H1 (cell line): ENCODE measurements at places on chromosomes 11 and 22. TPM values are rescaled to one million over a fixed set of nuclear protein-coding genes. Genes with fewer than 3 reads are reported as not detected.
A peak's percentile ranks its signal among the peaks of the same experiment; 100 is the strongest.

The MAPK1 gene
- 95.8 and 101 TPM in 2 replicates for total RNA-seq

The SCO2 gene
- 2.2 TPM in 1 of 2 replicates, not detected in the other for total RNA-seq

The C11orf21 gene
- not detected in 2 replicates for total RNA-seq

The KRTAP5-7 gene
- total RNA-seq: not detected in 2 replicates

The NTM gene
- total RNA-seq: 20.0 and 23.4 TPM in 2 replicates

The RPUSD4 gene
- total RNA-seq: 48.2 and 50.7 TPM in 2 replicates

The CD3D gene
- total RNA-seq: not detected in 2 replicates

The MMP20 gene
- not detected in 2 replicates for total RNA-seq

GRCh38 chr22:43720716-43721115, 91.4 kb downstream of the EFCAB6 start:
- no peak overlapping the region for H3K27ac ChIP-seq
- DNase-seq: no peak
- no peaks in the 10 kb centered on the region for H3K4me1 ChIP-seq
- H3K4me3 ChIP-seq: no peak overlapping the region

GRCh38 chr11:45794169-45794568, 10.8 kb upstream of the SLC35C1 start:
- no peaks in the 10 kb centered on the region for H3K36me3 ChIP-seq
- H3K27me3 ChIP-seq: no peaks in the 10 kb centered on the region
- H3K4me3 ChIP-seq: no peak overlapping the region
- no peak for DNase-seq
- H3K4me1 ChIP-seq: no peaks in the 10 kb centered on the region

DNA sequence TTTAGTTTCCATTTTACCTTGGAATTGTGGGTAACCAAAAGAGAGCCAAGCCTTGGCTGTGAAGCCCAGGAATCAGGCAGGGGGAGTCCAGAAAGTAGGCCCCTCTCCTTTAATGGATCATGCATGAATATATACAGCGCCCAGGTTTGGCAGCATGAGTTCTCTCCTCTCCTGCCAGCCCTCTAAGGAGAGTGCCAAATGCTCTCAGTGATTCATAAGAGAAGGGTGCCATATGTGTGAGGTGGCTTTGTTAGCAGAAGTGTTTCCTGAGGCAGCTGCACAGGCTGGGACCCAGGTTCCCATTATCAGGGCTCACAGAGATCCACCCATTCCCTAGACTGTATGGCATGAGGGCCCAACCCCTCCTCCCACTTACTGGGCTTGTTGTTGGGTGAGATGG, 52.3 kb upstream of the SCUBE2 start:
- H3K27me3 ChIP-seq: no peaks in the 10 kb centered on the region
- H3K36me3 ChIP-seq: peaks cover 9% of the 10 kb centered on the region; the same call in 1 of the 2 replicates
- H3K4me1 ChIP-seq: no peaks in the 10 kb centered on the region
- no peak for DNase-seq
- no peak overlapping the region for H3K4me3 ChIP-seq
- no peak overlapping the region for H3K27ac ChIP-seq

GRCh38 chr22:48218889-48219420, 1456.5 kb downstream of the TBC1D22A start:
- DNase-seq: no peak
- H3K4me3 ChIP-seq: no peak overlapping the region
- peaks cover 9% of the 10 kb centered on the region for H3K4me1 ChIP-seq
- H3K27ac ChIP-seq: no peak overlapping the region
- no peaks in the 10 kb centered on the region for H3K36me3 ChIP-seq
- no peaks in the 10 kb centered on the region for H3K27me3 ChIP-seq

DNA sequence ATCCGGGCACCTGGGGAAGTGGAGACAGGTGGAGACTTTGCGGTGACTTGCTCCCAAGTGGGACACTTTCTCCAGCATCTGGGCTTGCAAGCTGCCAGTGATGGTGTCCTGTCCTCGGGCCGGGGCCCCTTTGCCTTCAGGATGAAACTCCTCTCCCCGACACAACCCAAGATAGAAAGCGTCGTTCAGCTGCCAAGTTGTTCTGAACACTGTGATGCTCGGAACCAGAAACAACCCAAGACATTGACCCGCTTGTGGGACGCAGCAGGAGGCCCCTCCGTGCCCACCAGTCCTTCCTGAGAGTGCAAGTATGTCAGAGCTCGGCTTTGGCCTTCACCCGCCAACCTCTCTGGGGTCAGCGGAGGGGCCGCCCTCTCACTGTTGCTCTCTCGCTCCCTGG, 31.3 kb downstream of the LINC01488 start:
- no peaks in the 10 kb centered on the region for H3K36me3 ChIP-seq
- H3K4me1 ChIP-seq: no peaks in the 10 kb centered on the region
- DNase-seq: no peak
- H3K27ac ChIP-seq: no peak overlapping the region

- no peaks in the 10 kb centered on the region; the same call in 1 of the 2 replicates for H3K4me1 ChIP-seq
- H3K36me3 ChIP-seq: no peaks in the 10 kb centered on the region
- no peaks in the 10 kb centered on the region for H3K27me3 ChIP-seq
- no peak overlapping the region; the same call in 1 of the 2 replicates for H3K27ac ChIP-seq
- no peak for DNase-seq
These were observed 77.4 kb upstream of the YWHAH start for GRCh38 chr22:31866918-31867317.

GRCh38 chr11:19253153-19253745, 12.5 kb upstream of the E2F8 start:
- no peak overlapping the region for H3K27ac ChIP-seq
- H3K4me1 ChIP-seq: no peaks in the 10 kb centered on the region

- no peaks in the 10 kb centered on the region; the same call in 1 of the 2 replicates for H3K4me1 ChIP-seq
- no peak overlapping the region for H3K27ac ChIP-seq
- DNase-seq: no peak
- no peaks in the 10 kb centered on the region for H3K27me3 ChIP-seq
- no peak overlapping the region for H3K4me3 ChIP-seq
These were observed 245.0 kb upstream of the B3GAT1 start for GRCh38 chr11:134656861-134657540.

DNA sequence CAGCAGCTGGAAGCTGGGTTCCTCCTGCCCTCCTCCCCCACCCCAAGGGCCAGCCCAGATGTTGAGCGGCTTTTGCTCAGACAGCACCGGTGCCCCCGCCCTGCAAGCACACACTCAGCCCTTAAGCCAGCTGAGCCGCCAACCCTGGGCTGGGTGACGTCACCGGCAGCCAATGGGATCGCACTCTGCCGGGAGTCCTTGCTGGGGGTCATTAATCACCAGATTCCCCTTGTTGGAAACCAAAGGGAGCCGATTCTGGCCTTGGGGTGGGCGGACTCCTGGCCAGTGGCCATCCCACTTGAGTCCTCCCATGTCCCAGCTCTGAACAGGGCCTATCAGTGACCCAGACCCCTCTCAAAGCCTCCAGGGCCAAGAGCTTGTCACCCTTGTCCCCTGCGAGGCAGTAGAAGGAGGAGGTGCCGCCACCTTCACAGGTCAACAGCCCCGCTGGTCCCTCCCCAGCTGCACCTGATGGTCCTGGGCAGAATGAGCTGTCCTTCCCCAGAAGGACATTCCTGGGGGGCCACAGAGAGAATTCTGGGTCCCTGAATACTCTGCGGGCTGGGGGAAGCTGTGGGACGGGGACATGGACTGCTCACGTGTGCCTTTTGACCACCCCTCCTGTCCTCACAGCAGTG, 7.4 kb downstream of the DUSP8 start:
- H3K27ac ChIP-seq: no peak overlapping the region
- DNase-seq: no peak
- no peaks in the 10 kb centered on the region for H3K36me3 ChIP-seq

DNA sequence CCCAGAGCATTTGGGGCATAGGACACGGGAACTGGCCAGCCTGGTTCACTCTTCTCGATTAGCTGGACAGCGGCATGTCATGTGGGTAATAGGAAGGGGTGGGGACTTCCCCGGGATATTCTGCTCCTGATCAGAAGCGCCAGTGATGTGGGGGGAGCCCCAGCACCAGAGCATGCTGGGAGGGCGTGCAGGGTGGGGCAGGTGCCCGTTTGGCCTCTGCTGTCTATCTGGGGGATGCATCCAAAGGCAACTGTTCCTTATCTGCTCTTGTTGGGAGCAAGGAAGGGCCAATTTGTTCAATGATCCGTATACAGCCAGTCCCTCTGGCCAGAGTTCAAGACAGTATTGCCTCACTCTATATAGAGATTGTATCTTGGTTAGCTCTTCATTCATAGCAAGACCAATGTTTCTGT, 43.6 kb downstream of the PPARA start:
- H3K36me3 ChIP-seq: no peaks in the 10 kb centered on the region
- no peaks in the 10 kb centered on the region for H3K4me1 ChIP-seq
- no peaks in the 10 kb centered on the region for H3K27me3 ChIP-seq
- no peak overlapping the region for H3K4me3 ChIP-seq
- no peak for DNase-seq

- H3K27ac ChIP-seq: no peak overlapping the region
- no peaks in the 10 kb centered on the region for H3K4me1 ChIP-seq
- no peaks in the 10 kb centered on the region for H3K27me3 ChIP-seq
- DNase-seq: no peak
These were observed 72.3 kb upstream of the GRK3 start for GRCh38 chr22:25492162-25492561.

GRCh38 chr11:73217131-73217809, 811 bp upstream of the P2RY2 start:
- DNase-seq: no peak
- no peaks in the 10 kb centered on the region for H3K36me3 ChIP-seq
- no peak overlapping the region for H3K27ac ChIP-seq
- peak overlapping the region; percentile 58; the same call in 1 of the 2 replicates for H3K4me3 ChIP-seq
- H3K4me1 ChIP-seq: no peaks in the 10 kb centered on the region

DNA sequence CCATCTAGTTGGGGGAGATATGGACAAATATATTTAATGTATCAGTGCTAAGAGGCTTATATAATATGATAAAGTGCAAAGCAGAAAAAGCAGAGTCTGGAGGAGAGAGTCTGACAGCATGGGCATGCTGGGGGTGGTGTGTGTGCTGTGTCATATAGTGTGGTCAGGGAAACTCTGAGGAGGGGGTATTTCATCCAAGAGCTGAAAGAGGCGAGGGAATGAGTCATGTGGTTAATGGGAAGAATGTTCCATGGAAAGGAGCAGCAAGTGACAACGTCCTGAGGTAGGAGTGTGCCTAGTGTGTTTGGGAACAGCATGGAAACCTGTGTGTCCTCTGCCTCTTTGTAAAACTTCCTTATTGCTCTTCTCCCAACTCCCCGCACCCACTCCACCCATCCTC, 38.0 kb downstream of the EIF3F start:
- DNase-seq: peak; percentile 17
- peaks cover 12% of the 10 kb centered on the region for H3K27me3 ChIP-seq
- no peak overlapping the region for H3K27ac ChIP-seq
- no peaks in the 10 kb centered on the region for H3K4me1 ChIP-seq

GRCh38 chr11:69915151-69915500, 95.9 kb upstream of the FGF3 start:
- H3K4me3 ChIP-seq: no peak overlapping the region
- no peak for DNase-seq
- peaks cover 1% of the 10 kb centered on the region for H3K27me3 ChIP-seq
- no peak overlapping the region for H3K27ac ChIP-seq
- H3K36me3 ChIP-seq: no peaks in the 10 kb centered on the region

DNA sequence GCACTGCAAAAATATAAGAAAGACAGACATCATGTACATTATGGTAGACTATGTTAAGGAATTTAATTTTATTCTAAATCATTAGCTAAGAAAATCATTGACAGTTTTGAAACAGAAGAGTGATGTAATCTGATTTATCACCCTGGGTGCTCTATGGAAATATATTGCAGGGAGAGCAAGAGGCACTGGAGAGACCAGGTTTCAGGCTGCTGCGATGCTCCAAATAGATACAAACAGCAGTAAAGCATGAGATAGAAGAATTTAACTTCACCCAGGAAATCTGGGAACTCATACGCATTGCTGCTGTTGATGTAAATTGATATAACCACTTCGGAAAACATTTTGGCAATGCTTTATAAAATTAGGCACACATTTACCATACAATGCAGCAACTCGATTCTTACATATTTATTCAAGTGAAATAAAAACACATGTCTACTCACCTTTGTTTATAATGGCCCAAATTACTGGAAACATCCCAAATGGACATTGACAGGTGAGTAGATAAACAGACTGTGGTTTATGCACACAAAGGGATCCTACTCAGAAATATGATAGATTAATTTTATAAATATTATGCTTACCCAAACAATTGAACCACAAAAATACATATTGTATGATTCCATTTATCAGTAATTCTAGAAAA, 535.1 kb upstream of the CHORDC1 start:
- H3K27ac ChIP-seq: no peak overlapping the region
- no peaks in the 10 kb centered on the region for H3K27me3 ChIP-seq
- DNase-seq: no peak
- H3K4me3 ChIP-seq: no peak overlapping the region
- no peaks in the 10 kb centered on the region for H3K4me1 ChIP-seq

- H3K4me3 ChIP-seq: no peak overlapping the region
- no peak overlapping the region for H3K27ac ChIP-seq
- no peaks in the 10 kb centered on the region for H3K36me3 ChIP-seq
- H3K27me3 ChIP-seq: no peaks in the 10 kb centered on the region; the same call in 1 of the 2 replicates
- H3K4me1 ChIP-seq: no peaks in the 10 kb centered on the region; the same call in 1 of the 2 replicates
- DNase-seq: no peak
These were observed 299.3 kb downstream of the NXPE2 start for GRCh38 chr11:114977651-114978050.

DNA sequence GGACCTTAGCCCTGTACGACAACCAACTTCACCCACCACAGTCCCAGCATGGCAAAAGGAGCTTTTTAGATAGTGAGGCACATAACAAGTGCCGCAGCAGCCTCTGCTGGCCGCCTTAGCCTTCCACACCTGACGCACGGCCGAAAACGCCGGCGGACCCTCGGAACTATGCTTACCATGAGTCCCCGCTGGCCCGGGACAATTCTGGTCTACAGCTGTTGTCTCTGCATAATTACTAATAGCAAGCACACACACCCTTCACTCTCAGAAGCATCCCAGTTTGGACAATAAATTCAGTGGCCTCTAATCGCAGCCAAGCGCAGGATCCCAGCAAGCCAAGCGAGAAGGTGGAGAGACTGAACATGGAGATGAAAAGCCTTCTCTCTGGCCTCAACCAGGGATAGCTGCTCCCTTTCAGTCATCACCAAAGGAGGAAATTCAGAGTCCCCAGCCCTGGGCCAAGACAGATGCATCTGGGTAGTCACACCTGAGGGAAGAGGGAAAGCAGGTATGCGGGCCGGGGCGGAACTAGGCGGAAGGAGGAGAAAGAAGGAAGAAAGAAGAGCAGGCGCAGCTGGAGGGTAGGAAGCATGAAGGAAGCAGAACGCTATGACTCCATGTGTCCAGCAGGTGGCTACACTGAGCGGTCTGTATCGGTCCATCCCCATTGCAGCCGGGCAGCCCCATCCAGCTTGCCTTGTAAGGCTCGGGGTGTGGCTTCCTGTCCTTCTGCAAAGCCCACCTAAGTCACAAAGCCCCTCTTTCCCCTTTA, 40.3 kb downstream of the BUD13 start:
- H3K4me1 ChIP-seq: peaks cover 6% of the 10 kb centered on the region
- H3K27ac ChIP-seq: no peak overlapping the region
- H3K27me3 ChIP-seq: no peaks in the 10 kb centered on the region
- no peaks in the 10 kb centered on the region for H3K36me3 ChIP-seq
